ENCODE measurements at places on chromosomes 12 and 14.

DNA sequence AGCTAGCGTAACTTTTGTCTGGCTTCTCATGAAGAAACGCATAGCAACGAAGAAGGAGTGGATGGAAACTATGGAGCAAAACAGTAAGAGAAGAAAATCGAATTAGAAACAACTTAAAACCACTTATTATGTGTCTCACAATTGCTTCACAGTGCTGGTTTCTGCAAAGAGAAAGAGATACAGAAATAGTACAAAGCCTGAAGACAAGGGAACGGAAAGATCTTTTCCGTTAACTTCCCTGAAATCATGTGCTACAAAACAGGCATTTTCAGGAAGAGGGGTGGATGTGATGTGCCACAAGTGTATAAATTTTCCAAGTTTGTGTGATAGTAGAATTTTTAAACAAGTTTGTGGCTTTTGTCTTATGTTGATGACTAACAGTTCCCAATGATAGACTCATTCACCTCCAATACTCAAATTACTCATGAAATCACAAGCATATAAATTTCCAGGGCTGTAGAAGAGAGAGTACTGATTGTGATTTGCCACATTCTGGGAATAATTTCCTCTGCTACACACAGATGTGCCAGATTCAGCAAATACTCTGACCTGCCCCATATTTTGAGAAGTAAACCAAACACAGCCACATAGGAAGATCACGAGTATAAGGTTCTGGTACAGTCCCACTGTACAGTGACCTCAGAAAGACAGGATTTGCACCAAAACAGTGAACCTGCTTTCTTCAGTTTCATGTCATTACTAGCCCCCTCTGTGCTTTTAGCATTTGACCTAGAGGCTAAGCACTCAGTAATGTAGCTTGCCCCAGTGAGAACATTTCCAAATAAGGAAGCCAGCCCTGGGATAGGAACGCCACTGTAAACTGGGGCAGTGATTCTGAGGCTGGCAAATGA, 41.4 kb upstream of the PPFIA2 start:
- no peak for DNase-seq

DNA sequence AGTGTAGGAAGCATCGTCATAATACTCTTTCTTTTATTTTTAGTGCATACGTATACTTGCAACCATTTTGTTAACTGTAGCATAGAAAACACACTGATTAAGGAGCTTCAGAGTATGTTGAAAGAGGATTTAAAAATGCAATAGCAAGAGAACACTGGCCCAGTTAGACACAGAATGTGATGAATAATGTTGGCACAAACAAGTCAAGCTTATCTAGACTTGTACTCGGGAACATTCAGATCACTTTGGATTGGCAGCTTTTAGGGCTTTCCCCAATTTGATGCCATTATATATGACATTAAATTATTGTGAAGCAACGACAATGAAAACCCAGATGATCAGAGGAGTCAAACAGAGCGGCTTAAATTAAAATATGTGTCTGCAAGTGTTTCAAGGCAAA, 468.1 kb downstream of the PRKD1 start:
- no peak for DNase-seq

DNA sequence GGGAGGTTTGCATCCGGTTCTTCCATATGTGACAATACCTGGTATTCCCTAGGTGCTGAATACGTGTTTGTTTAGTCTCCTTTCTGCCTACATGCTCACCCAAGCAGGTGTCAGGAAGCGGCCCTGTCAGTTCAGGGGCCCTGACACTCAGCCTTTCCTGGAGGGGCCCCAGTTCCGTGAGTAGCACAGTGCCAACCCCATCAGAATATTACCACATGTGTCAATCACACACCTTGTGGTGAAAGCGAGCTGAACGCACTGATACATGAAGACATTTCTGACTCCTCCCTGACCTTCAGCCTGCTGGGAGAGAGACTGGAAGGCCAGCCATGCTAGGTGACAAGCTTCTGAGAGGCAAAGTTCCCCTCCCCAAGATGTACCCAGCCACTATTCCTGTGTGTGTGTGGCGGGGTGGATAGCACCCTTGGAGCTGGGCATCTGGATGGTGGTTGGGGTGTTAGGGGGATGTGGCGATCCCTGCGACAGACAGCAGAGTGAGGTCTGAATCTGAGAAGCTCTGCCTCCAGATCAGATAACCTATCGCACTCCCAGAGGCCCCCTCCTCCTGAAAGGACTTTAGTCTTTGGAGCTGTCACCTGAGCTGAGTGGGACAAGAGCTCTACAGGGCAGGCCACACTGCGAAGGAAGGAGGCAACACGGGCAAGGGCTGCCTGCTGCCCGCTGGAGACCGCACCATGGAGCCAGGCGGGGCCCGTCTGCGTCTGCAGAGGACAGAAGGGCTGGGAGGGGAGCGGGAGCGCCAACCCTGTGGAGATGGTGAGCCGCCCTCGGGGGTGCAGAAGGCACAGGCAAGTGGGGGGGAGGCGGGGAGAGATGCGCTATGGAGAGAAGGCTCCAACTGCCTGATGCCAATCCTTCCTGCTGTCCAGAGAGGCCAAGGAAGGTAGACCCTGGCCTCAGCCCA, at the start of gene SOAT2:
TSS of gene SOAT2 (plus strand) at position 604 of the 925 bp plus-strand sequence. CDS start at position 696, 92 bp downstream.
- DNase-seq, result no peak

DNA sequence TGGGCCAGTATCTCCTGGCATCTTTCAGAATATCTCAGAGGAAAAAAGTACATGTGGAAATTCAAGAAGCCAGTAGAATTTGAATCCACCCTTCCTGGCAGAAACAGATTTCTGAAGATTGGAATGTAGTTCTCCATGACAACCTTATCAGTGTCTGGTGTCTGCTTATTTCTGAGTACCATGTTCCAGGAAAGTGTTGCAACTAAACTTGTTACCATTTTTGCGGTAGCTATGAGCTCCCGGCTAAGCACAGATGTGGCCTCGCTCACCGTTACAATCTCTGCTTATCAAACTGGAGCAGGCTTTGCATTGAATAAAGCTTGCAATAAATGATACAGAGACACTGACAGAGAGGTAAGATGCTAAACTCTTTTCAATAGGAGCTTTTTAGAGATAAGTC, 13.0 kb upstream of the ITPR2 start:
- DNase-seq, result no peak

GRCh38 chr12:94743174-94743573, 92.8 kb upstream of the TMCC3 start:
- DNase-seq, result no peak

DNA sequence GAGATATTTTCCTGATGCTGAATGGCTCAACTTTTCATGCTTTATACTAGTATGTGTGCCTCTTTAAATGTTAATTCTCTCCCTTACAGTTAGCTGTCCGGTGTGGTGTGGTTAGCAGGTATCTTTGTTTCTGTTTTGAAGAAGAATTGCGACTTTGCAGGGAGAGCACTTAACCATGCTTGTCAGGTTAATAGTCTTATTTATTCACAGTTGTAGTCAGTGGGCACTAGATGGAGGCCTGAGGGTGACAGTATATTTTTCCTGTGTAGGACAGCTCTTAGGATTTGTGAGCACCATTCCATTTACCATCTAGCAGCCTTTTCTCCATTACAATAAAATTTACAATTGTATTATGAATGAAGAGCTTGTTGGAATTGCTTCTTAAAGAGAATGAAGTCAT, 34.9 kb downstream of the PDE3A start:
- no peak for DNase-seq

- DNase-seq, result no peak
These were observed 1374.6 kb downstream of the FSCB start for GRCh38 chr14:43132441-43132840.

DNA sequence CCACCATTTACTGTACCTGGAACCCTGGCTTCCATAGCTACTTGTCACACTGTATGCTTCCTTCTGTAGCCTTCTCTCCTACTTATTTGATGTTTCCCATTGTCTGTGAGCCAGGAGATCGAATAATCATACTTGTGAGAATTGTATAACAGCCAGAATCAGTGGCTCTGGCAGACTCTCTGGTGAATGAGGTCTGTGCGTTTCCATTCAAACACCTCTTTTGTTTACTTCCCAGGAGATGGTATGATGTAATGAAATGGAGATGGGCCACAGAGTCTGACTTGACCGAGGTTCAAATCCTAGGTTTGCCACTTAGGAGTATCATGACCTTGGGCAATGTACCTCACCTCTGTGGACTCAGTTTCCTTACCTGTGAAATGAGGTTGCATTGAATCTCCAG, 35.7 kb upstream of the CLMN start:
- DNase-seq, result no peak

Data from stimulated activated CD4-positive, alpha-beta T cell treated with anti-CD3 and anti-CD28 coated beads, Interleukin-15, amount 100 ng/mL, for 1 hour (primary cell).